ENCODE measurements at places on chromosomes 12 and 14. TPM values are rescaled to one million over a fixed set of nuclear protein-coding genes. Genes with fewer than 3 reads are reported as not detected.

- DNase-seq = peak; percentile 40
Measured at GRCh38 chr14:100376751-100377171, 53.6 kb downstream of the SLC25A47 start.

DNA sequence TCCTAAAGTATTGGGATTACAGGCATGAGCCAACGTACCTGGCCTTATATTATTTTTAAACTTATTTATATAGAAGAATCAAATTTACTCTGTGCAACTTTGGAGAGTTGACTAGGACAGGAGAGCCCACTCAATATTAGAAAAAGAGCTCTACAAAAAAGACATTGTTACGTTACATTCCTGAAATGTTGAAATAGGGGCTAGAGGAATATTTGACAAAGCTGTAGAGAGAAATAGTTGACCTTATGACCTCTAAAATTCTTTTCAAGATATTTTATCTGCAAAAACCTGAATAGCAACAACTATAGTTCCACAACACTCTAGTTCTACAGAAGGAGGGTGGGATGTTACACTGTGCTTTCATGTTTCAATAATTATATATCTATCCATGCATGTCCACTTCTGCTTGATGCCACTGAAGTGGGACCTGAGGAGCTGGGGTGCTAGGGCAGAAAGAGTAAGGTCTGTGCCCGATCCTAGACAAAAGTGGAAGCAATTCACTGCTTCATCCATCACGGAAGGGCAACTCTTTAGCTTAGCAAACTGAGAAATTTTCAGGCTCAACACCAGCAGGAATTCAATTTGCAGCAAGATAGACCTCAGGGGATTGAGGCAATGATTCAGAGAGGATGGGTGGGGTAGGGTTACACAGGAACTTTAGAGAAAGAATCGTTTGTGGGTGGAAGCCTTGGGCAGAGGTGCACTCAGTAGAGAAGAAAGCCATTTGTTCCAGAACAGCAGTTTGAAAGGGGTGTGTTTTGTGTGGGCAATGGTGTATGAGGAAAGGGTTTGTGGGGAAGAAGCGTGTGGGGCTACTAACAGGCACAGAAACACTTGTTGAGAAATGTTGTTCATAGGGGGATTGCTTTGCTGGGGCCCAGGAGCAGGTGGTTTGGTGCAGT lies 16.0 kb upstream of the RNASE10 start:
- no peak for DNase-seq

GRCh38 chr12:131941987-131942341 lies 7.8 kb upstream of the EP400 start:
- DNase-seq = no peak

GRCh38 chr12:57984629-57985151 lies 43.3 kb downstream of the ATP23 start:
- DNase-seq = no peak

DNA sequence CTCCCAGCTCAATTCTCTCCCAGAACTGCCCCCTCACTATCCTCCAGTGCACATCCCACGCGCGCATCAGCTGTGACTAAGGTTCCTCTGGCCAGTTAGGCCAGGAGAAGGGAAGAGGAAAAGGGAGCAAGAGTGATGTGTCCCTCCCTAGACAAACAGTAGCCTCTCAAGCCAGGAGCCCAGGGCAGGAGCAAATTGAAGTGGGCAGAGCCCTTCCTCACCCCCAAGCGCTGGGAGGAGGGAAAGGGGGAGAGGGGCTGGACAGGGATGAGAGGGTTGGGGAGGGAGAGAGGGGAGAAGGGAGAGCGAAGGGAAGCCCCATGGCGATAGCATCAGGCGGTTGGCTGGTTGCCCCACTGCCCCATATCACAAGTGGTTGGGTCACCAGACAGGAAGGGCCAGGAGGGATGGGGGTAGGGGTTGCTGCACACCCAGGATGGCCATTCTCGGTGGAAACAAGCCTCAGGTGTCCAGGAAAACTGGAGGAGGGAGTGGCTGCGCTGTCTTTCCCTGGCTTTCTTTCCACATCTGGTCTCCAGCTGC lies 1.1 kb downstream of the CD63 start:
- no peak for DNase-seq

Gene CD163
- 0.90 TPM for total RNA-seq

Measured in endothelial cell (in vitro differentiated cells).